ENCODE measurements at places on chromosomes 11 and 22. TPM values are rescaled to one million over a fixed set of nuclear protein-coding genes. Genes with fewer than 3 reads are reported as not detected.

DNA sequence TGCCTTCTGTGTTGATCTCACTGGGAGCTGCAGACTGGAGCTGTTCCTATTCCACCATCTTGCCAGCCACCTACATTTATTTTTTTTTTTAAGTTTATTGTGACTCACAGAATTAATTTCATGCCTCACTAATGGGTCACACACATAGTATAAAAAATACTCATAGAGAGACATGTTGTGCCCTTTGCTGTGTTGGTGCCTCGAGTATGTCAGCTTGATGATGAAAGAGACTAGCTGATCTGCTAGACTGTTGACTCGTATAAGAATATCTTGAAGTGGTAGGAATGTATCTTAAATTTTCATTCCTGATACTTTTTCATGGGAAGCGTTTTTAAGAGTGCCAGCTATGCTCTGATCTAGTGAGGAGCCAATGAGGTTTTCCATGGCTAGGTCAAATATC is 28.6 kb upstream of the AMPD3 start:
- no peak for DNase-seq

The SCUBE1 gene
- total RNA-seq: 5.3 TPM

- DNase-seq: no peak
Observed at GRCh38 chr11:15280393-15280792, 165.7 kb downstream of the INSC start.

DNA sequence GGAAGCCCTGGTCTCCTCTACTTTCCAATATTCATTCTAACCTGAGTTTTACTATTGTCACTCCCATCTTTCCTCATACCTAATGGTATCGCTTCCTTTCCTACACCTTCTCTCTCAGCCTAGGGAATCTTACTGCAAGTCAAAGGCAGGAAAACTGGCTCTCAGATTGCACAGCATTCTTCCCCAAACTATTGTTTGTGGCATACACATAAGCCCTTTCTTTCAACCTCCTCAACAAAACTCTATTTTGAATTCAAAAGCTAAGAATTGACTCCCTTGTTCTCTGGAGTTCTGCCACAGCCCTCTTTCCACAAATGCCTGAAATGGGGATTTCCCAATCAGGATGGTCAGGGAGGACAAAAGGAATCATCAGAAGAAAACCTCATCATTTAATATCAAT is 181.5 kb downstream of the FAM76B start:
- no peak for DNase-seq

- DNase-seq: peak; percentile 18
Observed at GRCh38 chr11:71120471-71120896, 131.9 kb downstream of the SHANK2 start.

The C22orf31 gene
- not detected for total RNA-seq

The SAAL1 gene
- total RNA-seq: 19.5 TPM

- DNase-seq: no peak
Observed at GRCh38 chr11:47449541-47449940, 605 bp upstream of the RAPSN start.

GRCh38 chr11:13745165-13745564 is 76.7 kb downstream of the FAR1 start:
- no peak for DNase-seq

The CARD18 gene
- not detected for total RNA-seq

The TUG1 gene
- 49.0 TPM for total RNA-seq

DNA sequence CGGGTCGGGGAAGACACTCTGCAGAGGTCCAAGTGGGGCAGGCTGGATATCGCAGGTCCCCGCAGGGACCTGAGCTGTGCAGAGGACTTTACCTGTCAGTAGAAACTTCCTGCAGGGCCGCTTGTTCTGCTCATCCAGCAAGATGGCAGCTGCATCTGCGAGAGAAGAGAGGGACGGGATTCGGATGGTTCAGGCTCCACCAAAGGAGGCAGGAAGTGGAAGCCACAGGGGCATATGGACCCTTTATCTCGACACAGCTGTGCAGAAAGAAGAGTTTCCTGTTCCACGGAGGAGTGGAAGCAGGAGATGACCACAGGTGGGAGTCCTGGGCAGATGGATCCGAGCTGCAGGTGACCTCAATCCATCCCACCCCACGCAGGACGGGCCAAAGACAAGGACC is 22.5 kb downstream of the CABP7 start:
- DNase-seq: no peak

DNA sequence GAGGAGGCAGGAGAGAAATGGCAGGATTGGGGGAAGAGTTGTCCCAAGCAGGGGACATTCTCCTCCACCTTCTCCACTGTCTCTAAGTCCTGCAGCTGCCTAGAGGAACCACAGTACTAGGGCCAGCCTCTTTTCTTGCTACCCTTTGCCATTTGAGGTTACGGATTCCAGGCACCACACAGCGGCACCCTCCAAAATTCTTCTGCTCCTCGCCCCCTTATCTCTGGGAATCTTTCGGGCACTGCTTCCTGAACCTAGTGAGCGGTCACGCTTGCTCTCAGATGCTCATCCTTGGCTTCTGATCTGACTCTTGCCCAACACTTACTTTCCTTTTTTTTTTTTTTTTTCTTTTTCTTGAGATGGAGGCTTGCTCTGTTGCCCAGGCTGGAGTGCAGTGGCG is 26.6 kb upstream of the XBP1 start:
- DNase-seq: no peak

- DNase-seq: no peak
Observed at GRCh38 chr11:106708348-106708747, 309.9 kb downstream of the GUCY1A2 start.

DNA sequence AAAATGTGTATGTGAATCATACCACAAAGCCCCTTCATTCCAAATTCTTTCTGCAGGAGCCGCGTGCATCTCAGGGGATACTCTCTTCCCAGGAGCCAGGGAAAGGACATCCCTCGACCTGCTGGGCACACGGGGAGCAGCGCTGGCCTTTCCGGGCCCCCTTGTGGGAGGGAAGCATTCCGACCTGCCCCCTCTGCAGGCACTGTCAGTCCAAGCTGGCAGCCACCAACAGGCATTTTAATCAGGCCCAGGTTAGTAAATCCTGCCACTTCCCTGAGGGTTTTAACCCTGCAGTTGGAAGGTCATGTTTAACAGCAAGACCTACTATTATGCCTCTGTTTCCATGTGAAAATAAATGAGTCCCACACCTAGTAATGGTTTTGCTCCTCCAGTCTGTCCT is 391.5 kb downstream of the SHANK2 start:
- DNase-seq: no peak

GRCh38 chr11:36360318-36360717 is 64.2 kb downstream of the PRR5L start:
- DNase-seq: no peak

DNA sequence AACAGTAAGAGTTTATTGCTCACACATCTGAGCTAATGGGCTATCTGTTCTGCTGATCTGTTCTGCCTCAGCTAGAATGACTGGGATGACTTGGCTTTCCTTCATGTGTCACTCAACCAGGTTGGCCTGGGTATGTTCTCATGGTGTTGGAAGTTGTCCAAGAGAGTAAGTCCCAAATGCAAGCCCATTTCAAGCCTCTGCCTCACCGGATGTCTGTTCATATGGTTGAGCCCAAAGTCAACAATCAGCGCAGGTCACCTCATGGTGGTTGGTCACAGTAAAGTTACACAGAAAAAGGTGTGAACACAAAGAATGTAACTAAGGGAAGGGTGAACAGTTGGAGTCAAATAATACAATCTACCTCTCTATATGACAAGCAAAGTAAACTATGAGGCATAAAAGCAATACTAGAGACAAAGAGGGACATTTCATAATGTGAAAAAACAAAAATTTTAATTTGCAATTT is 1.9 kb downstream of the GDPD4 start:
- no peak for DNase-seq

The ISX gene
- total RNA-seq: not detected

- DNase-seq: no peak
Observed at GRCh38 chr11:13054278-13054677, 45.2 kb downstream of the RASSF10 start.

All from NCI-H460 (cell line).